Stimulated activated CD4-positive, alpha-beta T cell treated with anti-CD3 and anti-CD28 coated beads, Interleukin-1b, Interleukin-23, amount 100 ng/mL, for 1 hour (primary cell): ENCODE measurements at places on chromosomes 1 and 21.

DNA sequence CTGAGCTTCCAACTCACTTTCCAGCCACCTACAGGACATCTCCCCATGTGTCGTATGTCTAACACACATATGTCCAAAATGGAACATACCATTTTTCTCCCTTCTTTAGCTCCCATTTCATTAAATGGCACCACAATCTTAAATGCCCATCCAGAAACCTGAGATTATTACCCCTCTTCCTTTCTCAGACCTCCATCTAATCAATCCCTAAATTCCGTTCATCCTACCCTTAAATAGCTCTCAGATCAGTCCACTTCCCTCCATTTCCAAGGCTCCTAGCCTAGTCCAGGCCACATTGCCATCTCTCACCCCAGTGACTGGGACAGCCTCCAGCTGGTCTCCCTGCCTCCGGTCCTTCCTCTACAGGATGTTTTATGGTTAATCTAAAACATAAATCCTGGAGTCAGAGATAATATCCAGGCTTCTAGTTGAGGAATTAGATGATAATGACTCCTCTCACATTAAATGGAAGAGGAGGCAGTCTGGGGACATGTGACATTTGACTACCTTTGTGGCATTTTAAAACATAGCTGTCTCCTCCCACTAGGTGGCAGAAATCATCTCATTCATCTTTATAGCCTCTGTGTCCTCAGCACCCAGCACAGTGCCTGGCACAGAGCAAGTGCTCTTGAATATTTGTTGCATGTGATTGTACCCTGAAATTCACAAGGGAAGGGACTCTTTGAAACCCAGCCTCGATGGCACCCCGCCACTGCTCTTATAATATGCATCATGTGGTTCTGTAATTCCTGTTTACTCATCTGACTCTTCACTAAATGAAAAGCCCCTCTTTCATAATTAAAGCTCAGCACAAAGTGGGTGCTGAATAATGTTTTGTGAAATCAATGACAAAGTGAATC lies 102.3 kb downstream of the TMEM53 start:
- DNase-seq = no peak

- no peak for DNase-seq
Observed at GRCh38 chr1:114468710-114469468, 42.1 kb downstream of the TRIM33 start.

GRCh38 chr1:28249013-28249865 lies 10.1 kb upstream of the SESN2 start:
- DNase-seq = no peak

- DNase-seq = no peak
Observed at GRCh38 chr1:65146908-65147423, 1.0 kb upstream of the AK4 start.

- no peak for DNase-seq
Observed at GRCh38 chr1:211616231-211616964, 37.4 kb upstream of the SLC30A1 start.

DNA sequence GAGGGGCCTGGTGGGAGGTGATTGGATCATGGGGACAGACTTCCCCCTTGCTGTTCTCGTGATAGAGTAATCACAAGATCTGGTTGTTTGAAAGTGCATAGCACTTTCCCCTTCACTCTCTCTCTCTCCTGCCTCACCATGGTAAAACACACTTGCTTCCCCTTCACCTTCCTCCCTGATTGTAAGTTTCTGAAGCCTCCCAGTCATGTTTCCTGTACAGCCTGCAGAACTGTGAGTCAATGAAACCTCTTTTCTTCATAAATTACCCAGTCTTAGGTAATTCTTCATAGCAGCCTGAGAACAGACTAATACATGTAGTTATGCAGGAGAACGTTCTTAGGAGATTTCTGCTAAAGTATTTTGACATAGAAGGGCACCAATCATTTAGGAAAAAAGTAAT lies 59.9 kb upstream of the FBXO28 start:
- DNase-seq = no peak
